ENCODE measurements at places on chromosomes 16 and 17.

- no peak for DNase-seq
Measured at GRCh38 chr17:64687961-64688360, 25.9 kb upstream of the SMURF2 start.

- no peak for DNase-seq
Measured at GRCh38 chr17:46121841-46122485, 71.3 kb downstream of the KANSL1 start.

DNA sequence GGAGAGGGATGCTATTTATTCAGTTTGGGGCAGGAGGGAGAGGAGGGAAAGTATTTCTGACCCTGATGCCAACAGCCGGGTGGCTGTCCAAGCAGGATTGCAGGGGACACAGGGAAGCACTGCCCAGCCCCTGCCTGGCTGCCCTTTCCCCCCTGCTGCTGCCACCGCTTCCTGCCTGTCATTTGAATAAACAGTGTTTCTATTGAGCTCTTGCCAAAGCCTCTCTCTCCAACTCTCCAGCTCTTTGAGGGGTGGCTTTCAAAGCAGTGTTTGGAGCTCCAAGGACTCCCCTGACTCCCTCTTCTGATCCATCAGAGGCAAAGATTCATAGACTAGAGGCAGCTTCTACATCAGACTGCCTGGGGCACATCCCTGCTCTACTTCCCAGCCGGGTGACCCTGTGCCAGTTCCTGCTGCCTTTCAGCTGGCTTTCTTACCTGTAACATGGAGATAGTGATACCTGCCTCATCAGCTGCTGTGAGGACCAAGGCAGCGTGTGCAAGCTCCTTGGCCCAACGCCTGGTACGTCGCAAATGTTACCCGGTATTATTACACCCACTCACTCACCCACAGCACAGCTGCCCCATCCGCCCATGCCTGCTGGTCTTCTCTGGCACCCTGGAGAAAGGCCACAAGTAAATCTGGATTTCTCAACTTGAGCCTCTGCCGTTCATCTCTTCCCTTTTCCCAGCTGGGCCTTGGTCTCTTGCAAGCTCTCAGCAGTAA is 9.5 kb downstream of the PROCA1 start:
- DNase-seq: peak; percentile 46

GRCh38 chr16:14289692-14290340 is 218.7 kb downstream of the MRTFB start:
- DNase-seq: no peak

- no peak for DNase-seq
Measured at GRCh38 chr17:33057564-33057963, 65.9 kb downstream of the SPACA3 start.

DNA sequence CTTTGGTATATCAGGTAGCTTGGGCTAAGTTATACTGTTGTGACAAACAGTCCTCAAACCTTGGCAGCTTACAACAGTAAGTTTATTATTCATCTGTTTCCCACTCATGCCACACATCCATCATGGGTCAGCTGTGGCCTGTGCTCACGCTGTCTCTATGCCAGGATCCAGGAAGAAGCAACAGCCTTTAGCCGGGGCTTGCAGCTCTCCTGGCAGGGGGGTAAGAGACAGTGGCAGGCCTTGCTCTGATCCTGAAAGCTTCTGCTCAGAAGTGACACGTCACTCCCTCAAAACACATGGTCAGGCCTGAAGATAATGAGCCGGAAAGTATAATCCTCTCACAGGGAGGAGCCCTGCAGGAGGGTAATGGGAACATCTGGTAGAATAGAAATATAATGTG is 377.6 kb downstream of the CPPED1 start:
- DNase-seq: no peak

DNA sequence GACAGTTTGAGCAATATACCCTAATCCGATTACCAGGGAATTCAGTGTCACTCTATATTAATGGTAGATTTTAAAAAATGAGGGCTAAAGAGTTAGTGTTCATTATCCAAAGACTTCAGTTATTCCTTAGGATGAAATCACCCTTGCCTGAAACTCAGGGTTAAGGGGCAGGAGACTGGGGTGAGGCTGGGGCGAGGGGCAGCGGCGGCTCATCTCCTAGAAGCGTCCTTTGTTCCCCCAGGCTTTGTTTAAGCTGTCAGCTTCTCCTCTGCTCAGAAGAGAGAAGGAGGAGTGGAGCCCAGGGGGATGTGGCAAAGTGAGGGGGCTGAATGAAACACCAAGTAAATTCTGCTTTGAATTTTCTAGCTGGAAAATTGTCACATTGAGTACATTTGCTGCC is 117.7 kb upstream of the ELAC2 start:
- no peak for DNase-seq

All from head of caudate nucleus (tissue), 42 donors.